ENCODE measurements at places on chromosomes 1 and 21.
A peak's percentile ranks its signal among the peaks of the same experiment; 100 is the strongest.

DNA sequence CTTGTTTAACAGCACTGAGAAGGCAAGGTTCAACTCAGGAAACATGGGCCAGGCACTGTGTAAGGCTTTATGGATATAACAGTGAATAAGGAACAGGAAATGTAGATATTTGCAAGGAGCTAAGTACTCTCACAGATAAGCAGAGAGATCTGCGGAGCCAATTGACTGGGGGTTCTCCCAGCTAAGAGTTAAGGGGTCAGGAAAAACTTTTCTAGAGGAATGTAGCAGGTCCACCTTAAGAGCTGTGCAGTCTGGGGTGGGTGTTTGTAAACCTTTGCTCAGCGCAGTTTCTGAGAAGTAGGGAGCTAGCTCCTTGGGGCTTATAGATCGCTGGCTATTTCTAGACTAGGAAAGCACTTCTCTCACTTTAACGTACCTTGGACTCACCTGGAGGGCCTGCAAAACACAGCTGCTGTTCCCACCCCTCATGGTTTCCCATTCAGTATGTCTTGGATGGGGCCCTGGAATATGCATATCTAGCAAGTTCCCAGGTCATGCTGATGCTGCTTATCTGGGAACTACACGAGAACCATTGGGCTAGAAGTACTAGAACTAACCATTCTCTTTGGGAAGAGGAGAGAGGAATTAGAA is 51.7 kb downstream of the TLCD4 start:
- DNase-seq, result no peak

GRCh38 chr1:48680411-48681035 is 96.2 kb downstream of the BEND5 start:
- DNase-seq, result peak; percentile 23

- no peak for DNase-seq
These were observed 39.9 kb downstream of the DIRAS3 start for GRCh38 chr1:68010543-68010942.

GRCh38 chr1:221497046-221497445 is 244.8 kb downstream of the DUSP10 start:
- DNase-seq, result no peak

DNA sequence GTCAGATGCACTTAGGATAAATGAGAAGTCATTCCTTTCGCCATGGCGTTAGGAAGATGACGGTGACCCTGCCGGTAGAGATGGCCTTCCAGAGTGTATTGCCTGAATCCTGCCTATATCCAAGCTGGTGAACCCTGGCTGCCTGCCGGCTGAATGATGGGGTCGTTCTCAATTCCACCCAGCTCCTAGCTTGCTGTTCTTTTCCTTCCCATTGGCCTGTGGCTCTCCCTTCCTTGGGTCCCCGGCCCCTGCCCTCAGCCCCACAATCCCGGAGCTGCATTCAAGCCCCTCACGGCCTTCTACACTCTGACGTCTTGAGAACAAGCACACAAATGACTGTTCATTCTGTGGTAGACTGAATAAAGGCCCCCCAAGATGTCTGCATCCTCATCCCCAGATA is 28.2 kb upstream of the ZBTB21 start:
- DNase-seq, result no peak
